ENCODE measurements at places on chromosomes 7 and 10.

DNA sequence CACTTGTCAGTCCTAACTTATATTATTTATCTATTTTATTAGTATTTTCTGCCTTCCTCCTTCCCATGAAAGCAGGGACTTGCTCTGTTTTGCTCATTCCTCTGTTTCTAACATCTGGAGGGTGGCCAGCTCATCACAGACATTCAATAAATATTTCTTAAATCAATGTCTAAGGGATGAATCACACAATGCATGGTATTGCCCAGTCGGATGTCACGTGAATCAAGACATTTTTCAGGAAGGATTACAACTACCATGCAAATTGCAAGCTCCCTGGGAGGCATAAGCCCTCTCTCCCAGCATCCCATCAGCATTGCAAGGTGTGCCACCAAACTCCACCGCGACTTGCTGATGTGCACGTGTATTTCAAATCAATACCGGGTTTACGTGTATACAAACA lies 146.6 kb upstream of the RNF32 start:
- no peak for DNase-seq

- DNase-seq, result no peak
Measured at GRCh38 chr10:47206449-47207280, 93.3 kb upstream of the GDF10 start.

GRCh38 chr10:15140698-15141097 lies 27.8 kb downstream of the NMT2 start:
- DNase-seq, result no peak

- DNase-seq, result no peak
Measured at GRCh38 chr10:48286356-48286755, 11.9 kb upstream of the FRMPD2 start.
